ENCODE measurements at places on chromosomes 3 and 15.

- no peak for DNase-seq
Measured at GRCh38 chr3:38397320-38397719, 50.7 kb downstream of the XYLB start.

GRCh38 chr3:6531153-6531552 lies 329.8 kb upstream of the GRM7 start:
- DNase-seq = no peak

GRCh38 chr3:32147509-32147908 lies 41.1 kb downstream of the GPD1L start:
- DNase-seq = no peak

- DNase-seq = peak; percentile 62
Measured at GRCh38 chr3:46909535-46910161, 32.1 kb downstream of the PTH1R start.

DNA sequence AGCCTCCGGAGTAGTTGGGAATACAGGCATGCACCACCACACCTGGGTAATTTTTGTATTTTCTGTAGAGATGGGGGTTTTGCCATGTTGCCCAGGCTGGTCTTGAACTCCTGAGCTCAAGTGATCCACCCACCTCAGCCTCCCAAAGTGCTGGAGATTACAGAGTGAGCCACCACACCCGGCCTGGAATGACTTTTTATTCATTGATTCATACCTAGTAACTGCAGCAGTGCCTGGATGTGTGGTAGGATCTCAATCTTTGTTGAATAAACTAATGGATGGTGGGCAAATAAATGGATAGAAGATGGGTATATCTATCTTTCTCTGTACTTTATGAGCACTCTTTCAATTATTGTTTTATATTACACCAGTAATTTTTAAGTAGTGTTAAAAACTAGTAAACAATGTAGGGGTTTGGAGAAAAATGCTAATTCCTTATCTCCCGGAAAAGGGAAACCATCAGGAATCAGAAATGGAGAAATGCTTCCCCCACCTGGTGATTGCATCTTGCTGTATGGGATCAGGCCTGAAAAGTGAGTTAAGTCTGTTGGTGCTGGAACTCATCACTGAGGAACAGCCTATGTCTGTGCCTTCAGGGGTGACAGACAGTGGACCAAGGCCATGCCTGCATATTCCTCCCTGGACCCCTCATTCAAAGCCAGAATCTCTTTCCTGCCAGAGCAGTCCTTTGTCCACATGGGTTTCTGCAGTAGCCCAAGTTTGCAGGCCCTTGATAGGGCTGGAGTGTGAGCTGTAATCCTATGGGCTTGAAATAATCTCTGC lies 161.0 kb upstream of the CTDSPL start:
- DNase-seq = no peak

- DNase-seq = peak; percentile 23
Measured at GRCh38 chr15:25933456-25934158, 70.5 kb upstream of the ATP10A start.

Data from activated CD8-positive, alpha-beta memory T cell treated with anti-CD3 and anti-CD28 coated beads for 48 hours (primary cell).